ENCODE measurements at places on chromosomes 1 and 21. TPM values are rescaled to one million over a fixed set of nuclear protein-coding genes. Genes with fewer than 3 reads are reported as not detected.

MFN2 gene
- 55.1 TPM for total RNA-seq

ORC1 gene
- total RNA-seq: 38.3 TPM

- DNase-seq: no peak
These were observed 39.6 kb upstream of the GPR52 start for GRCh38 chr1:174408146-174408545.

GRCh38 chr1:44294588-44295007 is 60.5 kb downstream of the ERI3 start:
- DNase-seq: no peak

DNA sequence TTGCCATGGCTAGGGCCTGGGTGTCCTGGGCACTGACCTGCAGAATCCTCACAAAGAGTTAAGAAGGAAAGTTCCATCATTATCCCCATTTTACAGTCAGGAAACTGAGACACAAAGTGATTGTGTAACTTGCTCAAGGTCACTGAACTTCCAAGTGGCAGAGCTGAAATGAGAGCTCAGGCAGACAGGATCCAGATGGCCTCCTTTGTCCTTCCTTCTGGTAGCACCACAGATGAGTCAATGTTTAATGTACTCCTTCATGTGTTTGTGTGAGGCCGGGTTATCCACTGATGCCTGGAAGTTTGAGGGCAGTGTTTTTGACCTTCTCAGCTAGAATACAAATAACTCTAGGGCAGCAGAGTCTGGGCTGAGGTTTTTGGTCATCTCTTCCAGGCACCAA is 207.0 kb downstream of the TNR start:
- DNase-seq: no peak

- no peak for DNase-seq
These were observed 1147.6 kb upstream of the ADGRL4 start for GRCh38 chr1:80154176-80154575.

DNA sequence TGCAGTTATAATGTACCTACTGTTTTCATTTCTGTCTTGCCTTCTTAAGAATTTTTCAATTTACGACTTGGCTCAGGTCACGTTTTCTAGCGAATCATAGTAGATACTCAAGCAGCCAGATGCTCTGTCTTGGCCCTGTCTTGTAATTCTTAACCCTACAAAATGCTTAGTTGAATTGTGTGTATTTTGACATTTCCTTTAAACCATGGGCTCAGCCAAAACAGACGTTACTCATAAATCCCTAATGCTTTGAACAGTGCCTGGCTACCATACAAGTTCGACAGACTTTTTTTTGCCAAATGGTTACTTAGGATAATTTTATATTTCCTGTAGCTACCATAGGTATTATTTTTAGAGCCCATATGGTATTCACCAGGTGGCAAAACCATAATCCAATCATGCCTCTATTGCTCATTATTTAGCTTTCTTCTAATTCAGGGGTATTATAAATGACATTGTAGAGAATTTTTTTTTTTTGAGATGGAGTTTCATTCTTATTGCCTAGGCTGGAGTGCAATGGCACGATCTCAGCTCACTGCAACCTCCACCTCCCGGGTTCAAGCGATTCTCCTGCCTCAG is 54.3 kb downstream of the KCNK1 start:
- DNase-seq: no peak

- DNase-seq: peak; percentile 33
These were observed 17.5 kb upstream of the RAB4A start for GRCh38 chr1:229253151-229253974.

DNA sequence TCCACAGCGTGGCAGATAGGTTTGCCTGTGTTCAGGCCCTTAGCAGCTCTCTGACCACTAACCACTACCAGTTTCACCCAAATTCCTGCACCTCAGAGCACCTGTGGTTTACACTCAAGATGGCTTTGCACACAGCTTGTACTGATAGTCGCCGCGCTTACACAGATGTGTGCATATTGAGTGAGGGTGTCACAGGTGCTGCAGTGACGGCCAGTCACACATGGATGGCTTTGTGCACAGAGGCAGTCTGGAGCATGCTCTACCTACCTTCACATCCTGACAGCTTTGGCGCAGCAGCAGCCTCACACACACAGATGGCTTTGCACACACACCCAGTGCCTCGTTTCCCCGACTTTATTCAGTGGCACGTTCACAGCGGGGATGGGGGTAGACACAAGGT is 7.5 kb downstream of the DMAP1 start:
- DNase-seq: no peak

DNA sequence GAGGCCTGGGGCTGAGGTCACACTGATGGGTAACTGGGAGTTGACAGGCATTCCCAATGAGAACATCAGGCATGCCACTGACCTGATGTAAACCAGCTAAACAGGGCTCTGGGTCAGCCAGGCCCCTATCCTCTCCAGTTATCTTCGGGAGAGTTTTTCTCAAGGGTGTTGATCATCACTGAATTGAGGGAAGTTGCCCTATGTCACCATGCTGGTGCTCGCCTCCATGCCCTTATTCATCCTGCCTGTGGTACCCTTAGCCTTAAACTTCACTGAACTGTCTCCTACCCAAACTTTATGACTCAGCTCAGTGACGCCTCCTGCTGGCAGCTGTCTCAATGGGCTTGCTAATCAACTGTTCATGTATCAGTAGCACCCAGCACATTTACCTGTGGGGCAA is 80.7 kb upstream of the TNR start:
- peak; percentile 34 for DNase-seq
